ENCODE measurements at places on chromosomes 7 and 10. TPM values are rescaled to one million over a fixed set of nuclear protein-coding genes. Genes with fewer than 3 reads are reported as not detected.

GRCh38 chr7:29878081-29878688, 71.9 kb downstream of the WIPF3 start:
- no peak for DNase-seq

DNA sequence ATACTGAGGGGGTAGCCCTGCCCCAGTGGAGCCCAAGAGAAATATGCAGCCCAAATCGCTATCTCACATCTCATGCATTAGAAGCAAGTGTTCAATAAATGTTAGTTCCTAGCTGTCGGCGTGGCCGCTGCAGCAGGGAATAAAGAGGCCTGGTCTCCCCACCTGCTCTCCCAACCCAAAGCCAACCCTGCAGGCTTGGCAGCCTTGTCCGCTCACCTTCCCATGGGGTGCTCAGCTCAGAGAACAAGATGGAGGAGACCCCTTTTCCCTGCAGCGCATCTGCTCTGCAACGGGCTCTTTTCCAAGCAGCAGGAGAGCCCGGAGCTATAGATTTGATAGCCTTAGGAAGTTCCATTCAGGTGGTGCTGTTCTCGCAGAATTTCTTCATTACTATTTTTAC, 12.0 kb upstream of the DOCK1 start:
- DNase-seq: no peak

- no peak for DNase-seq
Measured at GRCh38 chr7:32256376-32256775, 186.2 kb upstream of the PDE1C start.

GRCh38 chr10:90288391-90288933, 569.4 kb downstream of the HTR7 start:
- no peak for DNase-seq

The SMC3 gene
- 27.5 TPM for total RNA-seq

The CCL26 gene
- not detected for total RNA-seq

DNA sequence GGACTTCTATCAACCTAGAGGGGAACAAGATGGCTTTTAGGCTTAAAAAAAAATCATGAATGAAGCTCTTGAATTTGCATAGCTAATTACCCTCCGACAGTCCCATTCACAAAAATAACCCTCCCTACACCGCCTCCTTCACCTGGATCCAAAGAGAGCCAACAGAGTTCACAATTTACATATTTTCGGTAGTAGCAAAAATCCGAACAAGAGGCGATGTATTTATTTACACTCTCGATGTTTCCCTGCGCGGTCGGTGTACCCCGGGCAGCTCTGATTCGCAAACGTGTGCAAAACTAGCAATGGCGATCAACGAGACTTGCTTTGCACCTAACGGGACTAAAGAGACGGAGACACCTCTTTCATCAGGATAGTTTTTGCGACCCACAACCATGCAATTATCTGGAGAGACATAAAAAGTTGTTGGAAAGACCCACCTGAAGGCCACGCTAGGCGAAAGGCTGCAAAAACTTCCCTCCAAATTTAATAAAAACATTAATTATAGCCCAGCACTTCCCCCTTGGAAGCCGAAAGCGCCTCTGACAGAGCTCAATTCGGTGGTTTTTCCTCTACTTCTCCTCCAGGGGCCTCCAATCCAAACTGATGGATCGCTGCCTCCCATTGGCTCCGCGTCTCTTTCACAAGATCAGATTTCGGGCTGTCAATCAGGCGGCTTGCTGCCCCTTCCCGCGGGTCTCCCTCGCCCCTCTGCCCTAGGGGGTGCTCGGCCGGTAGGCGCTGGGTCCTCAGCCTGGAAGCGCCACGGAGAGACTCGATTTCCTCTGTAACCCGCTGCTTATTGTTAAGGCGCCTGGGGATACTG, at the start of gene ETV1:
TSS of gene ETV1 (minus strand) at position 541 of the 823 bp plus-strand sequence. CDS start 614 bp downstream, outside the sequence.
- no peak for DNase-seq

The PALD1 gene
- 6.9 TPM for total RNA-seq

- no peak for DNase-seq
Measured at GRCh38 chr7:136325578-136325977, 348.4 kb upstream of the MTPN start.

The AQP1 gene
- 243 TPM for total RNA-seq

The ADD3 gene
- 114 TPM for total RNA-seq

GRCh38 chr7:81366546-81366945, 403.3 kb downstream of the HGF start:
- DNase-seq: no peak

DNA sequence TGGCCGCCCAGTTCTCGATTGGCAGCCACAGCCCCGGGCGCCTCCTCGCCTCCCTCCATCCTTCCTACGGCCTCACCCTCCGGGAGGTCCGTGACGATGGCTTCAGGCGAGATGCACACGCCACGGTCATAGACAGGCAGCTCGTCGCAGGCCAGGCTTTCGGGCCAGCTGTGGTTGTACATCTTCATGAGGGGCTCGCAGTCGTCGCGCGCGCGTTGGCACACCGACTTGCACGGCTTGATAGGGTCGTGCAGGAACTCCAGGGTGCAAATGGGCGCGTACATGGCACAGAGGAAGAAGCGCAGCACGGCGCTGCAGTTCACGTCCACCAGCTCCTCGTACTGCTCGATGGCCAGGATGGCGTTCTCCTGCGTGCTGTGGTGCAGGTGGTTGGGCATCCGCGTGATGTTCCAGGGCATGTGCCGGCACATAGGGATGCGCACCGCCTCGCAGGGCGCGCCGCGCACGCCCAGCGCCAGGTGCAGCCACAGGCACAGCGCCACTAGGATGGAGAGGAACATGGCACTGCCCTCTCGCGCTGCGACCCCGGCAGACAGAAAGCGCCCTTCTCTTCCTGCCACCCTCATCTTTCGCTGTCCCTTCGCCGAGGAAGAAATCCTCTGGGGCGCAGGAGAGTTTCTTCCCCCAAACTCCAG, 472 bp downstream of the SFRP4 start:
- no peak for DNase-seq

The FAM20C gene
- 22.1 TPM for total RNA-seq

- DNase-seq: no peak
Measured at GRCh38 chr10:34506786-34507185, 308.3 kb downstream of the PARD3 start.

The TMEM176B gene
- 60.6 TPM for total RNA-seq

The NEUROD6 gene
- not detected for total RNA-seq

- no peak for DNase-seq
Measured at GRCh38 chr10:44425466-44425865, 40.6 kb upstream of the CXCL12 start.

- DNase-seq: no peak
Measured at GRCh38 chr10:122316224-122316884, 45.3 kb downstream of the BTBD16 start.

DNA sequence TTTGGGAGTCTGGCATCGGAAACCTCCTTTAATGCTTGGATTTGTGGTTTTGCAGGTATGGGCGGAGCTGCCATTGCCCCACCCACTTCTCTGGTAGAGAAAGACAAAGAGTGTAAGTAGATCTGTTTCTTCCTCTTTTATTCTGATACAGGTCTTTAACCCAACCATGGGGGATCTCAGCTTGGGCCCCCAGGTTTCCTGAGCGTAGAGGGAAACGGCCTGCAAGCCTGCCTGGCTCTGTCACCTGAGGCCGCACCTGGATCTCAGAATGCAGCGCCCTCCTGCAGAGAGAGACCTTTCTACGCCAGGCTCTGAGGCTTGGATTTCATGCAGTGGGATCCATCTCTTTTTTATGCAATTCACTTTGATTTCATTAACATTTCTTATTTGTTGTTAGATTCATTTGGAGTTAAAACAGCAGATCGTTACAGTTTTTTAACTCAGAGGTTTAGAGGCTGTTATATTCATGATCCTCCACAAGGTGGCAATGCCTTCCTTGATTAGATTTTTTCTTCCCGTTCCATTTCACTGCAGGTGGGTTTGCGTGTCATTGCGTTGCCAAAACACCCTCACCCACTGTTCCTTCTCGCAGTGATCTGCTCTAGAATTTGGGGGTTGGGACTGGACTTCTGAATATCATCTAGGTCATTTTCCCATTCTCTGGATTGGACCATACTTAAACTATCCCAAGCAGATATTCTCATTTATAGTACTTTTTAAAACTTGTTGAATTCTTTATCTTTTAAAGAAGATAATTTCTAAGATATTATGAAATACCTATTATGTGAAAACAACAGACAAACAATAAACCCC, 20.0 kb downstream of the RBM17 start:
- no peak for DNase-seq

GRCh38 chr7:80133361-80134114, 1.1 kb upstream of the GNAI1 start:
- DNase-seq: no peak

- no peak for DNase-seq
Measured at GRCh38 chr7:140334341-140335057, 63.8 kb downstream of the SLC37A3 start.

The FKBP6 gene
- not detected for total RNA-seq

Data from vagina (tissue), 2 donors.